PC-3 (cell line): ENCODE measurements at places on chromosomes 12 and 14. TPM values are rescaled to one million over a fixed set of nuclear protein-coding genes. Genes with fewer than 3 reads are reported as not detected.

Gene PMCH
- not detected in 2 replicates for total RNA-seq

GRCh38 chr14:53957739-53958138, 1.1 kb upstream of the BMP4 start:
- no peak for DNase-seq

DNA sequence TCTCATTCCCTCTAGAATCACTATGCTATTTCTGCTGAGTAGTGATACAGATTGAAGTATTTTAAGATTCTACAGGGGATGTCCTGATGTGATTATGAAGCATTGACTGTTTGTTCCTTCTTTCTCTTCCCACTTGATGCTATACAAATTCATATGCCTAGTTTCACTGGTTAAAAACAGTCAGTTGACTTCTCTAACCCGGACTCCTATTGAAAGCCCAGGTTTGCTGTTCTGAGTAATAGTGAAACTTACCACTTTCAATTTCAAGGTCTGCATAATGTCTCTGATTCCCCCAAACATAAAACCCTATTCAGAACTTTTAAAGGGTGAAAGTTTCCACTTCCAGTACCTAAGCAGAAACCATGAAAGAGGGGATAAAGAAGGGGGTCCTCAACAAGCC, 117.7 kb upstream of the RPL10L start:
- no peak for DNase-seq

Gene DAAM1
- 32.7 and 36.7 TPM in 2 replicates for total RNA-seq

- DNase-seq, result no peak
Measured at GRCh38 chr12:132117558-132117875, 26.6 kb downstream of the DDX51 start.

DNA sequence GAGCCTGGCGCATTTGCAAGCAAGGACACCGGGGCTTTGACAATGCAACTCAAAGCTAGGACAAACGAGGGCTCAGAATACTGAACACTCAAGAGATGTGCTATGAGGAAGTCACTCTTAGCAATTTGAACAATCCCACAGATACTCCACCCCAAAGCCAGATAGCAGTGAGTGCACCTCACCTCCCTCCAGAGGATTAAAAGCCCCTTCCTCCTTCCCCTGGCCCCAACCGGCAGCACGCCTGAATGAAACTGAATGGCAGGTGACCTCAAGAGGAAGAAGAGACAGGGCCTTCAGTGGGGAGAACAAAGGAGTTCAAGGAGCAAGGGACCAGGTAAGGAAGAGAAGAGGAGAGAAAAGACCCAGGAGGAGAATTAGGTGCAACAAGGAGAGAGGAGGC, 1.9 kb upstream of the KRT78 start:
- no peak for DNase-seq

DNA sequence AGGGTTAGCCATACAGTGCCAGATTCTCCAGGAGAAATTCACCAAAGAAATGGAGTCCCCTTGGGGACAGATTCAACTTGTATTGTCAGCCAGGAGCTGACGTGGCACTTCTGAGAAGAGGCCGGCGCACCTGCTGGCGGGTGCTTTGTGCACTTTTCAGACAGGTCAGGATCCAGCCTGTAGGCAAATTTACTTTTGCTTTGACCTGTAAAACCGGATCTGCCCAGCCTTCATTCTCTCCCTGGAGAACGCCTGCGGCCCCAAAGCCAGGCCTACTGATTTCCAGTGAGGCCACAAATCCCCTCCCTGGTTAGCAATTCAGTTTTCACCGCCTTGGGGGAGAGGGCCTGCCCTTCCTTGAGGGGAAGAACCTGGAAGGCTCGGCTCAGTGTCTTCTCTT, 17.4 kb downstream of the P2RX4 start:
- peak; percentile 91 for DNase-seq

- DNase-seq, result no peak
Measured at GRCh38 chr14:67539116-67539515, 6.0 kb downstream of the PLEKHH1 start.

Gene NR1H4
- not detected in 2 replicates for total RNA-seq

- DNase-seq, result no peak
Measured at GRCh38 chr14:100621806-100622205, 34.6 kb upstream of the BEGAIN start.

- DNase-seq, result peak; percentile 83
Measured at GRCh38 chr12:42706321-42706720, 116.8 kb upstream of the PRICKLE1 start.

DNA sequence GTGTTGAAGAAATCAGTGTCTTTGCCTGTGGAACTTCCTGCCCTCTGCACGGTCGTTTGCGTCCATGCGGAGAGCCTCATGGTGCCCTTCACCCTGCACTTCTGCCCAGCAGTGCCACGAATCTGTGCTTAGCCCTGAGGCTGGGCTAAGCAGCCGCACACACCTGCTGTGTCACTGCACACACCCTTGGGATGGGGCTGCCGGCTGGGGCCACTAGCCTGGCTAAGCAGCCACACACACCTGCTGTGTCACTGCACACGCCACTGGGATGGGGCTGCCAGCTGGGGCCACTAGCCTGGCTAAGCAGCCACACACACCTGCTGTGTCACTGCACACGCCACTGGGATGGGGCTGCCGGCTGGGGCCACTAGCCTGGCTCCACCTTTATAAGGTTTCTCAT, 188.5 kb downstream of the KIF26A start:
- no peak for DNase-seq

DNA sequence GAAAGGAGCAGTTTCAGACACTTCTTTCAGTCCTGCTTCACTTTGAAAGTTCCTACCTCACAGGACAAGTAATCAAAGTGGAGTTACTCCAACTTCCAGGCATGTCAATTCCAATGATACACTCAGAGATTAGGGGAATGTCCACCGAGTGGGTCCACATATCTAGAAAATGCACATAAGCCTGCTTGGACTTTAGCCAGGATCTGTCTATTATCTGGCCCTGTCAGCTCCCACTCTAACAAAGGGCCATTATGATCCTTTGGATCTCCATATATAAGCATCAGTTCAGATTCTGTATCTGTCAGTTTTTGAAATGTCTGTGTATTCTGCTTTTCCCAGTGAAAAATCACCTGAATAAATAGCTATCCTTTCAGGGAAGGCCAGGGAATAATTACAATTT, 112.9 kb upstream of the ATXN7L3B start:
- DNase-seq, result no peak

Gene DUSP16
- 4.4 and 6.7 TPM in 2 replicates for total RNA-seq

- no peak for DNase-seq
Measured at GRCh38 chr12:79934281-79935020, 446 bp downstream of the PPP1R12A start.

GRCh38 chr12:71787580-71787979, 32.9 kb downstream of the RAB21 start:
- DNase-seq, result no peak

DNA sequence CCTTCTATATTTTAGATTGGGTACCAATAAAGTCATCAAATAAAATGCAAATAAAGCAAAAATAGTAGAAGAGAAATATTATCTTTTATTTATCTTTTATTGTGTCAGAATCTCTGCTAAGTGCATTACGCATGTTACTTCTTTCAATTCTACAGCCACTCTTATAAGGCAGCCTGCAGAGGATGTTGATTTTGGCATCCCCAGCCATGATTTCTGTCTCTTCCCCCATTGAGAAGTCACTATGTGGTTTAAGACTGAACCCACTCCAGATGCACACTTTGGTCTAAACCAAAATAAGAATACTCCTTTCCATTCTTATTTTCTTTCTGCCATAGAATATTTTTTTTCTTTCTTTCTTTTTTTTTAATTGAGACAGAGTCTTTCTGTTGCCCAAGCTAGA, 56.0 kb upstream of the ACSS3 start:
- no peak for DNase-seq

DNA sequence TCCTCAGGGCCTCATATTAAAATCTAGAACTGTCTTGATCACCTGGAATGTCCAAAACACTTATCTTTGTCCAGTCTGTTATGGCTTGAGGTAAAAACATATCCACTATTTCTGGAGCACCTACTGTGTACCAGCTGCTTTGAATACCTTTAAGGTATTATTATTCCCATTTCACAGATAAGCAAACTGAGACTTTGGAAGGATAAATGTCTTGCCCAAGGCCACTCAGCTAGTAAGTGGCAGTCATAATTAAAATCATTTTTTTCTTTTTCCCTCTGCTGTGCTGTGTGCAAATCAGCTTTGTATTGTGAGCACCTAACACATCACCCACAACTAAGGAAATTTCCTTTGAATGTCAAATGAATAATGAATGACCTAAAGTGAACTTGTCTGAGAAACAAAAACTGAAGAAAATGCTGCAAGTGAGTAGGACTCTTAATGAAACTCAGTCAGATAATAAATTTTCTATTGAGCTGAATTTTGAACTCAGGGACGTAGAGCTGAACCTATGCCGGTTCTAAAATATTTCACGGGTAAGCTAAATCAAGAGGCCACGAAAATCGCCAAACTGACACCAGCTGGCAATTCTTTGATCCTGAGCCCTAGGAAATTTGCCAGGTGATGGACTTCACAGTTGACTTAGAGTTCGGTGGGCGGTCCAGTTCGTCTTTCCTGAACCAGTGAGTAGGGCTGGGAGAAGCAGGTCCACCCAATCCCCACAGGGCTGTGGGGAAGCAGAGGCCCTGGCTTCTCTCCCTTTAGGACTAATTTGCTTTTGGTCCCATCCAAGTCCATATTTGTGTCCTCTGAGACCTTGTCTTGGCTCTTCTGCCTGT, 159.7 kb upstream of the PWP1 start:
- no peak for DNase-seq

DNA sequence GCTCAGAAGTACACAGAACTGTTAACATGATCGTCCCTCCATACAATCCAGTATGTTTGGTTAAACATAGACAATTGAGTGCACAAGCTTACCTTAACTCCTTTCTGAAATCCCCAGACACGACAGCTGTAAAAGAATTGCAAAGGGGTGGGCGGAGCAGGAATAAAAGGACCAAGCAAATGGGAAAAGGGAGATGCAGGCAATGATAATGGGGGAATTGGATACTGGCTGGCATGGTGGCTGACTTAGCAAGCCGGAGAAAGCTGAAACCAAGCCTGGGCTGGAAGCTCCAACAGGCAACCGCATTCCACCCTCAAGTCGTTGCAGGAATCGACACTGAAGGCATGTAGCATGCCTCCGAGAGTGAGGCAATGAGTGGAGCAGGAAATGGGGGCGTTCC, 96.8 kb upstream of the TMEM132C start:
- no peak for DNase-seq

DNA sequence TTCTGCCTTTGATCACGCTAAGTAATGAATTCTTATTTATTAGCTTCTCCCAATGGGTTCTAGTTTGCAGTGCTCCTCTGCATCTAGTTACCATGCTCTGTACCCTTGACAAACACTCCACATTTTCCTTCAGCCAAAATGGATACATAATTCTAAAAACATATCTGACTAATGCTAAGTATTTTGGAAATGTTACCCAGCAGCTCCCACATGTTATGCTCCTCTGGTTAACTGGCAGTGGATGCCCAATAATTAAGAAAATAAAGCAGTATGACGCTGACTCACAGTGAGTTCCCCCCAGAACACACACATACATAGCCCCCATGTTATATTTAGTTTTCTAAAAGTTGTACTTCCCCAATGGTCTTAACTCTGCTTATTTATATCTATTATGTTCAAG, 74.6 kb downstream of the STXBP6 start:
- no peak for DNase-seq

DNA sequence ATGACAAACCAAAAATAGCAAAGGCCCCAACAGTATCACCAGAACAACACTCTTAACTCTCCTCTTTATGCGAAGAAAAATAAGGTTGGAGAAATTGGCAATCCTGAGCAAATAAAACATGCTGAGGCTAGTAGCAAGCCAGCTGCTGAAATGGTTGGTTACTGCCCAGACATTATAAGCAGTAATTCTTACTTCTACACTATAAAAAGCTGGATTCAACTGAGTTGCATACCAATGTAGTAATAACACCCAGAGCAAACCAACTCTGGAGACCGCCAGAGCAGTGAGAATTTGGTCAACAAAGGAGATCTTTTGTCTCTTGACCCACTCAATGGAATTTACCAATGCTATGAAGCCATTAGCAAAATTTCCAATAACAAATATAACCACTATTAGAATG, 628 bp downstream of the TAS2R30 start:
- DNase-seq, result no peak

GRCh38 chr14:104695660-104696000, 6.2 kb downstream of the INF2 start:
- DNase-seq, result no peak

DNA sequence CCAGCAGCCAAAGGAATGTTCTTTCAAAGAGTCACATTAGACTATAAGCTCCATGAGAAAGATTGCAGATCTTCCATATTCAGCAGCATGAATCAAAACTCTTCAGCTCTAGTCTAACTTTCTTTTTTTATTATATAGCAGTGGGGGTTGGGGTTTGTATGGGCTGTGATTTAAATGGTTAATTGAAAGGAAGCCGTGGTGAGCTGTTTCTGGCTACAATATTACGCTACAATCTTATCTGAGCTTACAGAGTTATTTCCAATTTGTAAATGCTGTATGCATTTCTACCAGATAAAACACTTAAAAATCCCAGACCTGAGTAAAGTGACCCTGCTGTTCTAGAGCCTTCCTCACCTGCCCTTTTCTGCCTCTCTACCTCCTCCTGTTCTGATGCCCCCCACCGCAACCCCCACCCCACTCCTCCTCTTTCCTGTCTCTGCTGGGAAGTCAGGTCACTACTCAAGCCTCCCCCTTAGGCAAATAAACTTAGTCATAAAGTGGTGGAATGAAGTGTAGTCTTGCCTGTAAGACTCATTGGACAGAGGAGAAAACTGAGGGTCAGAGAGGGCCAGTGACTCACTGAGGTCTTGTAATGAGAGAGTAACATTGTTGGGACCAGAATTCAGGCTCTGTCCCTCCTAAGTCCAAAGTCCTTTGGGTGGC, 1089.5 kb downstream of the BCL11B start:
- DNase-seq, result peak; percentile 3

Gene PLEKHD1
- 0.15 and 0.35 TPM in 2 replicates for total RNA-seq

DNA sequence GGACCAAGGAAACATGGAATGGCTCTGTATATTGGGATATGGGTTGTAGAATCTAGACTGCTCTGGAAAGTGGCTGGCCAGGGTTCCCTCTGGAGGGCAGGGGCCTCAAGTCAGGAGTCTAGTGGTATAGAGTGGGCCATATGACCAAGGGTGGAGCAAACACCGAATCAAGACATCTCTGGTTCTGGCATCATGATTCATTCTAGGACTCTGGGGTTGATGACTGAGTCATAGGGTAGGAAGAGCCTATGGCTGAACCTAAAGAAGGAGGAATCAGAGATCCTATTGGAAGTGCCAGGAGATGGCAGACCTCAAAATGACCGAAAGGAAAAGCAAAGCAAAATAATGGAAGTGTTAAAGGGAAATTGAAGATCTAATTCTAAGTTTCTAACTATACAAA, 356.4 kb upstream of the PRICKLE1 start:
- peak; percentile 16 for DNase-seq

Gene ERP27
- not detected in 2 replicates for total RNA-seq

GRCh38 chr14:19851365-19851764, 23.6 kb upstream of the OR4K2 start:
- DNase-seq, result peak; percentile 37

Gene RPGRIP1
- 0.33 TPM in 1 of 2 replicates, not detected in the other for total RNA-seq

Gene THAP2
- total RNA-seq, result 1.2 and 2.4 TPM in 2 replicates

DNA sequence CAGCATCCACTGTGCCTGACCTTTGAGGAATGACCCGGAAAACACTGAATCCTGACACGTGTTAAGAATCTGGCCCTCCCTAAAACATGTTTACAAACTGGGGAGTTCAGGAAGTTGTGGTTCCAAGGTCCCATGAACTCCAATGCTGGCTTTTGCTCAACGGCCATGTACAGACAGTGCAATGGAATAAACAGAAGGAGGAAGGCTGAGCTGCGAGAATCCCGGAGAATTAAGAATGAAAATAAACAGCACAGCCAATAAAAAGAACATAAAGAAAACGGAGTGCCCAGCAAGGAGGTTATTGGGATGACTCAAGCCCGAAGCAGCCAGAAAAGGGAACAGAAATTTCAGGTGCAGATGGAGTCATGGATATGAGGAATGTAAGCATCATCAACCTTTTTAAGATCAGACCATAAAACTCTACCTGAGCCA, 32.3 kb downstream of the BCL11B start:
- peak; percentile 30 for DNase-seq
